Left hindlimb (tissue), 1 donor: ENCODE measurements at places on chromosomes 5 and 9.

DNA sequence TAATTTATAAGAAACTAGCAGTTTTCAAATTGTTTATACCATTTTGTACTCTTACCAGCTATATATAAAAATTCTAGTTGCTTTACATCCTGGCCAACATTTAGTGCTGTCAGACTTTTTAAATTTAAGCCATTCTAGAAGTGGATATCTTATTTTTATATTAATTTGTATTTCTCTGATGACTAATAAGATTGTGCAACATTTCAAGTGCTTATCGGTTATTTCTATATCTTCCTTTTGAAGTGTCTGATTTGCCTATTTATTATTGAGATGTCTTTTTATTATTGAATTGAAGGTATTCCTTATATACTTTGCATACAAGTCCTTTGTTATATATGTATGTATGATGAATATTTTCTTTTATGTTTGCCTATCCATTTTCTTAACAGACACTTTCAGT is 324.0 kb downstream of the ELAVL2 start:
- no peak for DNase-seq

- no peak for DNase-seq
Measured at GRCh38 chr5:125720348-125720685, 702.9 kb upstream of the GRAMD2B start.

DNA sequence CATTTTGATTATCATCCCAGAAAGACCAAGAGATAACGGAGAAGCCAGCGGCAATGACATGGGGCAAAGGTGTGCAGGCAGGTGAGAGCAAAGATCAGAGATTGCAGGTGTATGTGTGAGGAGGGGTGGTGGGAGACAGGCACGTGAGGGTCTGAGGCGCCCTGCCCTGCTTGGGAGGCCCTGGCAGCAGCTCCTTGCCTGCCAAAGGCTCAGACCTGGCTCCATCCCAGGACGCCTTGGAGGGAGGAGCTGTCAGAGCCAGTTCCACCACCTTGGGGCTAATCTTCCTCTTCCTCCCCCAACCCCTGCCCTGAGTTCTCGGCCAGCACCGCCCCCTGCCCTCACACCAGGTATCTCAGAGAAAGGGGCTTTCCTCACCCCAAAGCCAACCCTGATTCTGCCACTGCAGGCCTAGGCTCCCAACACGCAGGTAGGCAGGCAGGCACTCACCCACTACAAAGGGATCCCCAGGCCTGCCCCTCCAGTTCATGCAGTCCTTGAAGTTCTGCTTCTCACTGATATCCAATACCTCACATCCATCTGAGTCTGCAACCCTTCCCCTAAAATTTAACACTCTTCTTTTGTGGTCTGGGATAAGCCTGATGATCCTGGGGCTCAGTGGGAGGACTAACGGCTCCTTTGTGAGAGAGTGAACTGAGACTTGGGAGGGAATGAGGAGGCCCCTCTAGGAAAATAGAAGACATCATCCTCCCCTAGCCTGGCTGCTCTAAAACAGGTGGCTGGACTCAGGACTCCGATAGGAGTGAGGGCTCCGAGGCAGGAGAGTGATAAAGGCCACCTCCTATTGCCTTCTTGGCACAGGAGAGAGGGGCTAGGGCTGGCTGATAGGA is 1.8 kb downstream of the AQP3 start:
- DNase-seq: no peak

GRCh38 chr5:180670586-180671359 is 21.4 kb upstream of the FLT4 start:
- peak; percentile 53 for DNase-seq

GRCh38 chr5:131496400-131496713 is 138.7 kb downstream of the RAPGEF6 start:
- DNase-seq: no peak

- peak; percentile 1 for DNase-seq
Measured at GRCh38 chr5:133261993-133262392, 210.2 kb downstream of the HSPA4 start.

- DNase-seq: no peak
Measured at GRCh38 chr5:90897618-90898017, 339.0 kb downstream of the ADGRV1 start.

- DNase-seq: no peak
Measured at GRCh38 chr5:57157666-57158065, 16.2 kb upstream of the GPBP1 start.

GRCh38 chr5:98072921-98073320 is 700.5 kb upstream of the RGMB start:
- DNase-seq: no peak

GRCh38 chr9:99466104-99466503 is 244.0 kb downstream of the SEC61B start:
- no peak for DNase-seq

GRCh38 chr9:128503870-128504269 is 649 bp upstream of the GLE1 start:
- peak; percentile 38 for DNase-seq

DNA sequence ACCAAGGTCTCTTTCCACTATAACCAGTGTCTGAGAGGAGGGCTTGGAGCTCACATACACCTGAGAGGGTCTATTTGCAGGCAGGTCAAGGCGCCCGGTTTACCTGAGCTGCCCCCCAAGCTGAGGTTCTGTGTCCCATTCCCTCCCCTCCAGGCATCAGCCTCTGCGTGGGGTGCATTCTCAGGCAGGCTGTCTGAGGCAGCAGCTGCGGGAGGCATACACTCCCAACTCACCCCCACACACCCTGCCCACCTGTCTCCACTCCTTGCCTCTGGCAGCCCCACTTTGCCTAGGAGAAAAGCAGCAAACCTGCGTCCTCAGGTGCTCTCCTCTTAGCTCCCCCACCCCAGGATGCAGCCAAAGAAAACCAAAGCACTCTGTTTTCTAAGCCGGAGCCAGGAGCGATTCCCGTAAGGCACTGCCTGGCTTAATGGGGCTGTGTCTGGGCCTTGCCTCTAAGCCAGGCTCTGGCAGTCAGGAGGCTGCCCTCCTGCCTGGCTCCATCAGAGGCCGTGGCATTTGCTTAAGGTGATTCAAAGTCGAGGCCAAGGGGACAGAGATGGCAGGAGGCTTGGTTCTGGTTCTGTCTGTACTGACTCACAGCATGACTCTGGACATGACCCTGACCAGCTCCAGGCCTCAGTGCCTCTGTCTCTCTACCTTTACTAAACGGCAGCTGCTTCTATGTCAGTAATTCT is 139.2 kb upstream of the TRIM32 start:
- no peak for DNase-seq

GRCh38 chr5:26802944-26803343 is 235.4 kb downstream of the CDH9 start:
- DNase-seq: no peak
